ENCODE measurements at places on chromosomes 12 and 14.
A peak's percentile ranks its signal among the peaks of the same experiment; 100 is the strongest.

GRCh38 chr14:88063811-88064210 is 58.9 kb downstream of the GPR65 start:
- DNase-seq, result no peak

DNA sequence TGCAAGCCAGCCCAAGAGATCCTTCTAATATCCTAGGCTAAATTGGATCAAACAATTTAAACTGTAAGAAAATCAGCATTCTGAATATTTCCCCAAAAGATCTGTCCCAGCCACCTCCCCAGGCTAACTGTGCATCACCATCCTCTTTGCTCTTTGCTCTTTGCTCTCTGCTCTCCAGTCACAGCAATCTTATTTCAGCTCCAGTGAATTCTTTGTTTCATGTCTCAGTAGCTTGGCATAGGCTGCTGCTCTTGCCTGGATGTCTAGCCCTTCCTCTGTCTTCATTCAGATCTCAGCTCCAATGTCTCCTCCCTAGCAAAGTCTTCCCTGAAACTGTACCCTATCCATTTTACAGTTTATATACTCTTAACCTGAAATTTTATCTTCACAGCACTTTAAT is 399.8 kb upstream of the USP15 start:
- no peak for DNase-seq

GRCh38 chr14:65637780-65638179 is 225.2 kb downstream of the FUT8 start:
- DNase-seq, result no peak

DNA sequence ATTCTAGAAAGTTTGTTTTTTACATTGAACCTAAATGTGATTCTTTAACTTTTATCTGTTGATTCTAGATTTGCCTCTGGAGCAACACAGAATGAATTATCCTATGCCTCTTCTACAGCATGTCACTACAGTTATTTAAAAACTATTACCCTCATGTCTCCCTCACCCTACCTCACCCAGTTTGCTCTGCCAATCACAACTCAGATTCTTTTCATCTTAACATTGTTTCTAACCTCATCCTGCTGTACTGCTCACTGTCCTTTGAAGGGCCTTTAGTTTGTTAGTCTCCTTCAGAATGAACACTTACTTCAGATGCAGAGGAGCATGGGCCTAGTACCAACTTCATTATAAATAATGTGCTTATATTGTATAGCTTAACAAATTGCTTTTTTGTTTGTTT is 21.5 kb downstream of the YLPM1 start:
- DNase-seq, result no peak

DNA sequence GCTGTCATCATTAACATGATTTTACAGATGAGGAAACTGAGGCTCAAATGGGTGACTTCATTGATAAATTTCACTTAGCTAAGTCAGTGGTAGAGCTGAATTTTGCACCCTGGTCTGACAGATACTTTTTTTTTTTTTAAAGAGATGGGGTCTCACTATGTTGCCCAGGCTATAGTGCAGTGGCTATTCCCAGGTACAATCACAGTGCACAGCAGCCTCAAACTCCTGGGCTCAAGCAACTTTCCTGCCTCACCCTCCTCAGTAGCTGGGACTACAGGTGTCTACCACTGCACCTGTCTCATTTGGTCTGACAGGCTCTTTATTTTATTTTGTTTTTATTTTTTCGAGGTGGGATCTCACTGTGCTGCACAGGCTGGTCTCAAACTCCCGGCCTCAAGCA is 24.2 kb upstream of the CORO1C start:
- DNase-seq, result no peak

- peak; percentile 74 for DNase-seq
Observed at GRCh38 chr12:2804393-2805142, 7.9 kb upstream of the ITFG2 start.

DNA sequence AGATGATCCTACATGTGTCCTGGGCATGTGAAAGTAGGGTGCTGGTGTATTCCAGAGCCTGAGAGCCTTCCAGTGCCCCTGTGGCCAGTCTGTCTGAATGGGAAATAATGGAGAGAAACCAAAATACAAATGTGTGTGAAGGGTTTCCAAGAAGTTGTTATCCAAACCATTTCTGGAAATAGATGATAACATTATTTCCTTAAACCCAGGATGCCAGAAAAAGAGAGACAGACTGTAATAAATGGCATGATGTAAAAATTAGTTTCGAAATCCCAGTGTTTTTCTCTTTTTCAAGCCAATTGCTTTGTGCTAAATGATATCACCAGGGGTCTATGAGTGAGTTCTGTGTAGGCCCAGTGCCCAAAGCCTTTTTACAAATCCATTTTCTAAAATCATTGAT is 175.3 kb downstream of the PHLDA1 start:
- peak; percentile 32 for DNase-seq

- DNase-seq, result peak; percentile 10
Observed at GRCh38 chr12:125140279-125141209, 75.3 kb downstream of the AACS start.

DNA sequence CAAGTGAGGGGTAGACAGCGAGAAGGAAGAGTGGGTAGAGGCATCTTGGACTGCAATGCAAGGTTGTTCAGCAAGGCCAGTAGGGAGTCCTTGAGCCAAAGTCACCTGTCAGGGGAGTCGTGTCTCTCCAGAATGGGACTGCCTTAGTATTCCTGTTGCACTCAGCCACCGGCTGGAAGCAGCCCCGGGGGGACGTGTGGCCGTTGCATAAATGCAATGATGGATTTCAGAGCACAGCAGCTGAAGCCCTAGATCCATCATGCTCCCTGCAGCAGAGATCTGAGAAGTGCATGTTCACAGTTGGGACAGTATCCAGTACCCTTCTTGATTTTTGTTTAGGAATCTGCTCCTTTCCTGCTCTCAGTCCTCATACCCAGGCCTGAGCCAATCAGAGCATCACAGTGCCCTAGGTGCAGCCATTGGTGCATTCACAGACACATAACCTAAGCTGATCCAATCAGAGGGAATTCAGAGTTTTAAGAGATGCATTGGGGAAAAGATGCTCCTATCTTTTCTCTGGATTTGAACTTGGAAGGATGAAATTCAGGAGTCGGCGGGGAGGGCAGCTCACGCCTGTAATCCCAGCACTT is 62.9 kb downstream of the HSPB8 start:
- DNase-seq, result no peak

GRCh38 chr14:24887623-24888304 is 162.2 kb downstream of the STXBP6 start:
- no peak for DNase-seq

DNA sequence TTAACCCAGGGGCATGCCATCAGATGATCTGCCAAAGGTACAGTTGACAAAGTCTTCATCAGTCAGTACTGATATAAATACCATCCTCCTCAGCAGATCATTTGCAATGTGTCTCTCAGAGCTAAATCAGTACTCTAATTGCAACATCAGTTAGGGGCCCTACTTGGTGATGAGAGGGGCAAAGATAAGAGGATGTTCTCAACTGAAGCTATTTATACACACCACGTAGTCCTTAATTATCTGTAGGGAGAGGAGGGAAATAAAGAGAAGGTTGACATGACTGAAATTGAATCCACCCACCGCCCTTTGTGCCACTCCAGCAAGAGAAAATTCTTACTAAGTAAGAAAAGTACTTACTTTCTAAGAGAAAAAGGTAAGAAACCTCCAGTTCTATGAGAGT is 157.8 kb upstream of the NUDT4 start:
- DNase-seq, result no peak

DNA sequence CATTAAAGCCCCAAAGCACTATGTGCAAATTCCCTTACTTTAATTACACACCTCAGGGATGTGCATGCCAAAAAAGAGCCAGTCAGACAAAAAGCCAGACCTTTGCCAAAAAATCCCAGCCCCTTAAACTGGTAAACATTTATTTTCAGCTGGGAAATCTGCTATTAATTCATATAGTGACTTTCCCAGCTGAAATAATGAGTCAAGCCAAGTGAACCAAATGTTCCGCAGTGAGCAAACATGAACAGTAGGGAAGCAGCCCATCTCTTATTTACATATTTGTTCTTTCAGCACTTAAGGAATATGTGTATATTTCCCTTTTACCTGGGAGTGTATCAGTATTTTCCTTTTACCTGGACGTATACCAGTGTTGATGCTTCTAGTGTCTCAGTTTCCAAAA is 44.0 kb upstream of the OTX2 start:
- no peak for DNase-seq

- no peak for DNase-seq
Observed at GRCh38 chr14:45089813-45090212, 5.9 kb downstream of the PRPF39 start.

- DNase-seq, result peak; percentile 75
Observed at GRCh38 chr12:76455582-76456345, 103.8 kb downstream of the OSBPL8 start.

- DNase-seq, result peak; percentile 53
Observed at GRCh38 chr12:752695-753610, 574 bp downstream of the WNK1 start.

DNA sequence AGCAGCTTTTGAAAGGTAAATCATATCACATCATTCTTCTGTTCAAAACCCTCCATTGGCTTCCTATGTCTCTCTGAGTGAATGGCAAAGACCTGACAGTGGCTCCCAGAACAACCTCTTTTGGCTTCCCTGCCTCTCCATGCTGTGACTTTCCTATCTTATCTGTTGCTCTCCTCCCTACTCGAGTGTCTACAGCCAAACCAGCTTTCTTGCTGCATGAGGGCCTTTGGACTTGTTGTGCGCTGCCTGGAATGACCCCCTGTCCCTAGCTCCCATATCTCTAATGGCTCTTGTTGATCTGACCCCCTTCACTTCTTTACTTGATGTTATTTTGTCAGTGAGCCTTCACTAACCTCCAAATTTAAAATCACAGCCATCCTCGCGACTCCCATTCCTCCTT is 2.5 kb downstream of the SYNE2 start:
- DNase-seq, result no peak

- DNase-seq, result no peak
Observed at GRCh38 chr14:97413966-97414717, 617.0 kb downstream of the VRK1 start.

GRCh38 chr14:103043257-103044015 is 13.9 kb downstream of the CDC42BPB start:
- no peak for DNase-seq

- DNase-seq, result peak; percentile 22
Observed at GRCh38 chr14:32933629-32934072, 5.0 kb upstream of the NPAS3 start.

DNA sequence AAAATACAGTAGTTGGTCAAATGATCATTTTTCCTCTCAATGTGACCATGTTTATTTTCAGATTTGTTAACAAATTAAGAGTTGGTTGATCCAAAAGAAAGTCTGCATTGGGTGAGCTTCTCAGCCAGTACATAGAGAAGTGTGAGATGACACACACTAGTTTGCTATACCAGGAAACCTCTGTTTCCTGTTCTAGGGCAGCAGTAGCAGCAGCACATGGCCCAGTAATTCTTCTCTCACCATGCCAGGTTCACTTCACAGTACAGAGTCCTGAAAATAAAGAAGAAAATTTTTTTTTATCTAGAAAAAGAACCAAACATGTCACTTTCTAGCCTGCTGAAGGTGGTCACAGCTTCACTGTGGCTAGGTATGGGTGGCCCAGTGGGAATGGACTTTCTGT is 250.2 kb upstream of the OR4E1 start:
- no peak for DNase-seq

GRCh38 chr12:132218915-132219314 is 74.7 kb downstream of the NOC4L start:
- DNase-seq, result no peak

GRCh38 chr14:64501411-64502171 is 2.0 kb downstream of the ZBTB25 start:
- DNase-seq, result peak; percentile 40

GRCh38 chr12:66620688-66621087 is 58.2 kb downstream of the GRIP1 start:
- DNase-seq, result no peak

DNA sequence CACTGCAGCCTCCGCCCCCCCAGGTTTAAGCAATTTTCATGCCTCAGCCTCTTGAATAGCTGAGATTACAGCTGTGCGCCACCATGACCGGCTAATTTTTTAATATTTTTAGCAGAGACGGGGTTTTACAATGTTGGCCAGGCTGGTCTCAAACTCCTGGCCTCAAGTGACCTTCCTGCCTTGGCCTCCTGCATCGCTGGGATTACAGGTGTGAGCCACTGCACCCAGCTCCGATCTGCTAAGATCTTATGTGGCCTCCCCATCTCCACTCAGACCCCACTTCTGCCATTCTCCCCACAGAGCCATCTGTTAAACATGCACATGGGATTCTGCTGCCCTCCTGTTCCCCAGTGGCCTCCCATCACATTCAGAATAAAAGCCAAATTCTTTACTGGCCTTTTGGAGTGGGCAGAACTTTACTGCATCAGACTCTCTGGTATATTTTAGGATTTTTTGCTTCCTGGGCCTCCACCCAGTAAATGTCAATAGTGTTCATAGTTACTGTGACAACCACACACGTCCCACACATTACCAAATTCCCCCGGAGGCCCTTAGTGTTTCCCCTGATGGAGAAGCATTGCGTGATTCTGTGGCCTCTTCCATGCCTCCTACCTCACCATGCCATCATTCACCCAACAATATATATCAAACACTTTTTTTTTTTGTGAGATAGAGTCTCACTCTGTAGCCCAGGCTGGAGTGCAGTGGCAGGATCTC is 96.3 kb downstream of the PTPN11 start:
- DNase-seq, result peak; percentile 52

- peak; percentile 67 for DNase-seq
Observed at GRCh38 chr12:93176610-93177126, 201.1 kb upstream of the NUDT4 start.

GRCh38 chr14:31047503-31047902 is 21.3 kb upstream of the STRN3 start:
- DNase-seq, result no peak

DNA sequence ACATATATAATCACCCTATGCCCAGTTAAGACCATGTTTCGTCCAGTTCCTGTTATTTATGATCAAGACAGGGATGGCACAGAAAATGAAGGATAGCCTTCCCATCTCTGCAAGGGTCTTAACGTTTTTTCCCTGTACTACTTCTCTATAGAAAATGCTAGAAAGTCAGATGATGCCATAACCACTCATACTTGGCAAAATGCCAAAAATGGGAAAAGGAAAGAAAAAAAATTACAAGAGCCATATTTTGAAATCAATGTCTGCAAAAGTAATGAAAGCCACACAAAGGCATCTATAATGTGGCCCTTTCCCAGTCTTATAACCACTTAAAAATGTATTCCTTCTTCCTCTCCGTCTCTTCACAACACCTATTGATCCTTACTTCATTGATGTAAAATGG is 1.8 kb upstream of the MYL6B start:
- DNase-seq, result no peak

GRCh38 chr14:84340938-84341337 is 1189.0 kb upstream of the FLRT2 start:
- DNase-seq, result no peak

DNA sequence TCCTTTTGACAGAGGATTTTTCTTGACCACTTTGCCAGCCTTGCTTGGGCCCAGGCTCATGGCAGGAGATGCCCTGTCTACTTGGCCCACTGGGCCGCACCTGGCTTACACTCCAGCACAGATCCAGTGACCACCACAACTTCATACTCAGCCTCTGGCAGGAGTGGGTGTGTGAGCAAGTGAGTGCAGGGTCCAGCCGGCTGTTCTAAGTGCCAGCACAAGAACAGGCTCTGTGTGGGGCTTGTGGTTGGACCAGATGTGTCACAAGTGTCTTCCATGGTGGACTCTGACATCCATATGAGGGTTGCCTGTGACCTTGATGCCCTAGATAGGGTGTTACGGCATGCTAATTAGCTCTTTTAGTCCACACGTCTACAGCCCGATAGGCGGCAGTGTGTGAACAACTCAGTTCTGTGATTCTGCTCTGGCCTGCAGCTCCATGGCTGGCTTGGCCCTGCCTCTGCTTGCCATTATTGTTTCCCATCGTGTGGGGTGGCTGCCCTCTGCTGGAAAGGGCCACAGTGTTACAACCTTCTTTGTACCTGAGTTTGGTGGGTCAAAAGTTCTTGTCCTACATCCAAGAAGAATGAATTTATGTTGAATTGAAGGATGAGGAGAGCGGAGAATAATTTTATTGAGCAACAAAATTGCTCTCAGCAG is 1089.1 kb downstream of the SLC6A15 start:
- DNase-seq, result peak; percentile 22

All from fibroblast of gingiva (primary cell).